Stimulated activated CD4-positive, alpha-beta T cell treated with anti-CD3 and anti-CD28 coated beads, Interleukin-1b, Interleukin-23, amount 100 ng/mL, for 1 hour (primary cell): ENCODE measurements at places on chromosomes 7 and 10.

GRCh38 chr7:33831389-33832141 is 73.8 kb upstream of the BMPER start:
- no peak for DNase-seq

- no peak for DNase-seq
Observed at GRCh38 chr10:118798231-118798662, 43.5 kb upstream of the CACUL1 start.

DNA sequence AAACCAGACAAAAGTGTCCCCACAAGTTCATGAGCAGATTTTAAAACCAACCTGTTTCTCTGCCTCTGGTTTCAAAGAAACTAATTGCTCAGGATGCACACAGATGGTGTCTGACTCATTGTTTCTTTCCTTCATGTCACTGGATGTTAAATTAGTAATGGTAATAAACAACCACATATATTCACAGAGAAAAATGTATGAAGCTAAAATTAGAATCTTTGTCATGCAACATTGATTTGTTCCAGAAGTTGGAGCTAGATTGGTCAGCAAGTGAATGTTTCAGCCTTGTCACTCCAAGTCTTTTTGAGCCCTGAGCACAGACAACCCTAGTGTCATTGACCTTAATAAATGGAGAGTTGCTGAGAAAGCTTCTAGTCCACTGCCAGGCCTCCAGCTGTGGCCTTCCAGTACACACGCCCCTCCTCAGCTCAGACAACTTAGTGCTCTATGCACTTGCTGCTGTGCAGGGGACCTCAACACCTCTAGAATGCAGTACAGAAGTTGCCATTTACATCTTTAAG is 175.9 kb downstream of the CCDC71L start:
- DNase-seq, result no peak

DNA sequence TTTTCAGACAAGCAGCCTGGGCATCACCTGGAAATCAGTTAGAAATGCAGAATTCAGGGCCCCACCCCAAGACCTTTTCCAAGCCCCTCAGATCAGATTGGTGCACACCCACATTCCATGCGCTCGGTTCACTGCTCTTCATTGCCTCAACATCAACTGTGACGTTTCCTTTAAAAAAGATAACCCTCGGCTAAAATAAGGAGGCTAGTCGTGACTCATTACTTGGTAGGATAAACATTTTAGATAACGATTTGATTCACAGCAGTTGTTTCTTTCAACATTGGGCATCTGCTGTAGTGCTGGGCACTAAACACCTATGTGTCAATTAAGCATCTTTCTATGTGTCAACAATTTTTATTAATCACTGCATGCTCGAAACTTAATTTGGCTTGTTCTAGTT is 191.1 kb upstream of the LRGUK start:
- no peak for DNase-seq
